ENCODE measurements at places on chromosomes 4 and X.

DNA sequence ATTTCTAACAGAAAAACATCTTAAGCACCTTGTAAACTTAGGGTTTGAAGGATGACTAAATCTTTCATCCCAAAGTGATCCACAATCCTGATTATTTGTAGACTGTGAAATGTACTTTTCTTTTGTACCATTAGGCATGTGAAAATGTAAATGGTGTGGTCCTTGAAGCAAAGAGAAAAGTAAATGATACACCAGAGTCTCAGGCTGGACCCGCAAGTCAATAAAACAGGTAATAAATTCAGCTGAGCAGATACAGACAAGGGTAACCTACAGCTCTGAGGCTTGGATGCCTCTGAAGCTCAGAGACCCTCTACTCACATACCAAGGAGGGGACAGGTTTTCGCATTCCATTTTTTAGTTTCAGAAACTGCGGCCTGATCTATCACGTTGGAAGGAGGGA is 2.8 kb upstream of the LAP3 start:
- no peak for DNase-seq

GRCh38 chr4:112075129-112075753 is 70.0 kb upstream of the FAM241A start:
- no peak for DNase-seq

- DNase-seq = no peak
Measured at GRCh38 chr4:148016063-148016637, 284.3 kb downstream of the ARHGAP10 start.

DNA sequence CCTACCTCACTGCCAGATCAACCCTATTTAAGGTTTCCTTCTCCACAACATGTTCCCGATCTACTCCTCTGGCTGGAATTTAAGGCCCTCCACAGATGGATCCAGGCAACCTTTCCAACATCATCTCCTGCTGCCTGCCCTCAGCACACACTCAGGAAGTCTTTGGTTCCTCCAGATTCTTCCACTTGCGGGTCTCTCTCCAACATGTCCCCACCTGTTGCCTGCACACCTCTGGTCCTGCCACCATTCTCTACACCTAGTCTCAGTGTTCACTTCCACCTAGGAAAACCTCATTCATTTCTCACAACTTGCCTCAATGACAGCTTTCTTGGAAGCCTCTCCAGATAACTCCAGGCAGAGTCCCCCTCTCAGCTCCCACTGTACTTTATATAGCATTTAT is 80.1 kb downstream of the RTL5 start:
- DNase-seq = no peak

DNA sequence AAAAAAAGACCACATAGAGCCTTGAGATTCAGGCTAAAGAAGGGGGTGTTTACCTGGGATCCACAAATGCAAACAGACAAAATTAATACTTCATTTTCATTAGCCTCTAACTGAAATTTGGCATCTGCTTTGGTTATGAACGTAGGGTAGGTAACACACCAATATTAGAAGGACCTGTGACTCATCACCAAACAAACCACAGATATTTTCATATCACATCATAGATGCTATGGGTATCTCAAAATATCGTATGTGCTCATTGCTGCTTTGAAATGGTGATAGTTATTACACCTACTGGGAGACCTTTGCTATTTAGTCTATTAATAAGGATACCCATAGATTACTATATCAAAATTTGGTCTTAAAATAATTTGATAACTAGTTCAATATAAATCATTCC is 180.6 kb upstream of the MAP3K15 start:
- DNase-seq = no peak

Data from hypothalamus (tissue), 51 donors.